ENCODE measurements at places on chromosomes 13 and 19.

- DNase-seq: peak; percentile 73
These were observed 65.4 kb downstream of the RUBCNL start for GRCh38 chr13:46321494-46322225.

DNA sequence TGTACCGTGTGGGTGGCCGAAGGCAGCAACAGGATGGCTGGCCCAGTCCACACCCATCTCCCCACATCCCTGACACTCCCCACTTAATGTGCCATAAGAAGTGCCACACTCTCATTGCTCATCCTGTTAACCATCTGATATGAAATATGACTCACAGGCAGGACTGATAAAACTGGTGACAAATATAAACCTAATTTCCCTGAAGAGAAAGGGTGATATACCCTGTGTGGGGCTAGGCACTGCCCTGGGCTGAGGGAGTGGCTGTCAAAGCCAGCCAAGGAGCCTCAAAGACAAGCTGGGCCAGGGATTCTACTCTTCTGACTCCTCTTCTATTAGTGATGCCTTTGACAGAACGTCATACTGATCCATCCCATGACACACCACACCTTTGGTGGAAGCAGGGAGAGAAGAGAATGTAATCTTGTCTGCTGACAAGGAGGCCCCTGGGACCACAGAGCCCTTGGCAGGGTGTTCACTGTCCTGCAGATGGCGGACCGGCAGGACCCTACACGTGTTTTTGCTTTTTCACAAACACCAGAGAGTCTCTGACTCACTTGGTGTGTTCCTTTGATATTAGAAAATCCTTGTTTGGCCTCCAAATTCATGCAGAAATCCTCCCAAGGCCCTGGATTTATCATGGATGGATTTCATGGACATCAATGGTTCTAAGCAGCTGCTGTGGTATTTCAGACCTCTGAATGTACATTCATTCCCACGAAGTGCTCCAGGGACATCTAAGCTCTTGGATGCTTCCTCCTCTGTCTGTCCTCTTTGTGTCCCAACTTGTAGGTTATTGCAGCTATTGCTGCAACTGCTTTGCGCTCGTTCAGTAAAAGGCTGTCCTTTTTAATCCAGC, 98.0 kb upstream of the WASF3 start:
- no peak for DNase-seq

DNA sequence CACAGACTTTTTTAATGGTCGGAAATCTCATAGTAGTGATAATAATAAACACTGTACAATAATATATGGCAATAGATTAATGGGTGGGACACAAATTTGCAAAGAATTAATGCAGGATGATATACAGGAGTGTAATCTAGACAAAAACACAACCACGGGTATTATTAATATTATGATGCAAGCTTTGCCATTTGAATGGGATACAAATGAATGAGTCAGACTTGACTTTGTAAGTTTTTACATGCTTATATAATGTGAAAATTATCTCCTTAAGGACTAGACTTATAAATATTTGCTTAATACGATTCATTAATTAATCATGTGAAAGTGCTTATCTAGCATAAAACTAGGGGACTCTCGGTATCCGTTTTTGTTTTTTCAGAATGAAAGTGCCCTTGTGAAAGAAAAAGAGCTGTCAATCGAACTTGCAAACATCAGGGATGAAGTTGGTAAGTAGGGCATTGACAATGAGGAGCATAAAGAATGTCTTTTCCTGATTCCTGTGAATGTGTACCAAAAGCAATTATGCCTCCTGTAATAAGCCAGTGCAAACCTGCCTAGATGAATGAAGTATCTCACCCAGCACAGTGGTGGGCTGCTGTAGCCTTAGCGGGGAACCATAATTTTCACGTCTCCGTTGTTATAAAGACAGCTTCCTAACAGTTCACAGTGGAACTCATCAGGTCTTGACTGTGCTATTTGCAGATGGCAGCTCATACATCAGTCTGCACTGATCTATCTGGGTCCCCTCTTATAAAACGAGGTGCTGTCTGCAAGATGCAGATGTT, 155.7 kb downstream of the SLC7A1 start:
- no peak for DNase-seq

DNA sequence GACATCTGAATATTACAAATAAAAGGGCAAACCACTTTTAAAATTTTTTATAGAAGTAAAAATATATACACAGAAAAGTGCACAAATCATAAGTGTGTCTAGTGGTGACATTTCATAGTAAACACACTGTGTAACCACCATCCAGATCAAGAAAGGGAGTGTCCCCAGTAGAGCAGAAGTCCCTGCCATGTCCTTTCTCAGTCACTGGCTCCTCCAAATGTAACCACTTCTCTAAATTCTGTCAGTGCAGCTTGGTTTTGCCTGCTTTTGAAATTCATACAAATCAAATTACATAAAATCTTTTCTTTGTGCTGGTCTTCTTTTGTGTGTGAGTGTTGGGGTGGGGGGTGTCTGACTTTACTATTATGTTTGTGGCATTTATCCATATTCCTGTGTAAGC, 116.5 kb downstream of the RBM26 start:
- no peak for DNase-seq

- no peak for DNase-seq
These were observed 6.2 kb downstream of the PTH2 start for GRCh38 chr19:49417088-49417487.

DNA sequence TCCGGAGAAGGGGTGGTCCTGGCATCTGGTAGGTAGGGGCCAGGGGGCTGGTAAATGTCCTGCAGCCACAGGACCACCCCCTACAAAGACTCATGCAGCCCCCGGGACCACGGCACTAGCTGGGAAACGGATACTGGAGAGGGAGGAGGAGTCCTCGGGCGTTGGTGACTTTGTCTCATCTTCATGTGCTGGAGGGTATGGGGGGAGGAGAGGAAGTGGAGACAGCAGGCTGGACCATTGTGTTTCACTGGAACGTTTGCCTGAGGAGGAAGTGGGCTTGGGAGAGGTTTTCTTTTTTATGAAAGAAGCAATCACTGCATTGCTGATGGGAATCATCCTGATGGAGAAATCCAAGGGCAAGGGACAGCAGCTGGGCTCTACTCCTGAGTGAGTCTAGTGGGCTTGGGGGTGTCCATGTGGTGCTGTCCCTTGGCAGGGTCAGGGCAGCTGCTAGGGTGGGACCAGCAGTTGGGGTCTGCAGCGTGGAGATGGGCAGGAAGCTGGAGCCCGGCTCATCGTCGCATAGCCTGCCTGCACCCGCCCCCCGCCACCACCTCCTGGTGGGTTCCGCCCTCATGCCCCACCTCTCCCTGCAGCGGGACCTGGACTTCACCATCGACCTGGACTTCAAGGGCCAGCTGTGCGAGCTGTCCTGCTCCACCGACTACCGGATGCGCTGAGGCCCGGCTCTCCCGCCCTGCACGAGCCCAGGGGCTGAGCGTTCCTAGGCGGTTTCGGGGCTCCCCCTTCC, 1.7 kb upstream of the ADM5 start:
- DNase-seq: peak; percentile 63

DNA sequence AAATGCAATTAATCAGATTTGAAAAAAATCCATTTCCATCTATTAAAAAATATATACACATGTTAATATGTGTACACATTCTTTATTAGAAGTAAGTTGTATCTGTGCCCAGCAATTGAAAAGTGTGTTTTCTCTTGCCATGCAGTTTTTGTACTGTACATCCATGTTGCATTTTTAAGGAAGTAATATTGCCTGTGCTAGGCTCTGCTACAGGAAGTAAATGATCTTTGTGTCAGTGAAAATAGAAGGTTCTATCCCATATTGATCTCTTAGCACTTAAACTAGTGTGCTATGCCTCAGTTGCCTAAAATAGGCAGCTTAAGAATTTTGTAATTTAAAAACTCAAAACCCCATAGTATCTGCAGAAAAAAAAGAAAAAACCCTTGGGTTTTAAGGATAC, 122.5 kb downstream of the CDK8 start:
- DNase-seq: no peak

- no peak for DNase-seq
These were observed 4.7 kb downstream of the BEST2 start for GRCh38 chr19:12756150-12756883.

- DNase-seq: no peak
These were observed 97.3 kb downstream of the GGACT start for GRCh38 chr13:100491164-100491842.

DNA sequence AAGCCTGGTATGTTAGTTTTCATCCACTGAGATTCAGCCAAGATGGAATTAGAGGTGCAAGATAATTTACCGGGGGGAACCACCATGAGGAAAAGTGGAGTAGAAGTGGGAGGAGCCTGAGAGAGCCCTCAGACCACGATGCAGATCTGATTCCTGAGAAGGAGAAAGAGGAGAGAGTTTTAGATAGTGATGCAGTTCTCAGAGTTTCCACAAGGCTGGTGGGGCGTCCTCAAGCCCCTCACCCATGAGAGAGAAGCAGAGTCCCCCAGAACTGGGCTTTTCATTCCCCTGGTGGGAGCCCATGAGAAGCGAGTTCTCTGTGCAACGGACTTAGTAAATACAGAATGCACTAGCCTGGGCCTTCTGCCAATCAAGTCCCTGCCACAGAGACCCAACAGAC, 18.1 kb downstream of the CEACAM5 start:
- no peak for DNase-seq

DNA sequence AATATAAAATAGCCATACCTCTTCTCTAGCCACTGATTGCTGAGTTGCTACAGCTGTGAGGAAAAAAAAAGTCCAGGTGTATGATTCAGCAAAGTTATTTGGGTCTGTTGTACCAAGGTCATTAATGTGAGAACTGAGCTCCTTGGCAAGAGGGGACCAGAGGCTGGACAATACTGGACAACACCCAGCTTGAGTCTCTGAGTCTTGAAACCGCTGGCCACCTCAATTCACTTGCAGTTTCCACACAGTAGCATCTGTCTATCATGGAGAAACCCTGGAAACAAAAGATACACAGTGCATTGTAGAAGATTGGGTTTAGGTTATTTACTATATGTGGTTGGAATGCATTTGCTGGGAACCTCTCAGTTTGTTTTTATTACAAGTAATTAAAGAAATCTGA, 60.4 kb downstream of the WDFY2 start:
- DNase-seq: peak; percentile 25

- DNase-seq: no peak
These were observed 269.8 kb downstream of the RFC3 start for GRCh38 chr13:34087791-34088190.

- peak; percentile 59 for DNase-seq
These were observed 240.5 kb downstream of the ENOX1 start for GRCh38 chr13:43546251-43546650.

GRCh38 chr19:1013218-1013617, 7.7 kb downstream of the TMEM259 start:
- DNase-seq: no peak

GRCh38 chr13:110978390-110978789, 63.5 kb upstream of the ANKRD10 start:
- no peak for DNase-seq

GRCh38 chr19:46009530-46010510, 13.0 kb downstream of the PGLYRP1 start:
- peak; percentile 90 for DNase-seq

DNA sequence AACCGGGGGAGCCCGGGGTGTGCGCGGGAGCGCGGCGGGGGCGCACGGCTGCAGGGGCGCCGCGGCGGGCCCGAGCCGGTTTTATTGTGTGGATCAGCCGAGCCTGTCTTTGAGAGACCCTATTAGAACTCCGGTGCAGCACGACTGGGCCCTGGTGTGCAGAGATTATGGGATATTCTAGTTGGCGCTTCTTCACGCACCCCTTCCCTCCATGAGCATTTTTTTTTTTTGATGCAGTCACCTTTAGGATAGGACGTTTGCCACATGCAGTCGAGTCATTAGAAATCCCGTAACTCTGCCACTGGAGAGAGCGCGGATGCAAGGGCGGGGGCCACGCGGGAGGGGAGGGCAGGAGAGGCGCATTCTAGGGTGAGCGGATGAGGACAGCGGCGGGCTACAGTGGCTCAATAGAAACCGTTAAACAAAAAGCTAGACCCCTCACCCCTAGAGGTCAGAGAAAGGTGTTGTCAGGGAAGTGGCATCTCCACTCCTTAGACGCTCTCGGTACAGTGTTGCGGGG, 3.7 kb downstream of the FGF9 start:
- DNase-seq: peak; percentile 53

- no peak for DNase-seq
These were observed 401.9 kb downstream of the PCDH20 start for GRCh38 chr13:61013796-61014195.

DNA sequence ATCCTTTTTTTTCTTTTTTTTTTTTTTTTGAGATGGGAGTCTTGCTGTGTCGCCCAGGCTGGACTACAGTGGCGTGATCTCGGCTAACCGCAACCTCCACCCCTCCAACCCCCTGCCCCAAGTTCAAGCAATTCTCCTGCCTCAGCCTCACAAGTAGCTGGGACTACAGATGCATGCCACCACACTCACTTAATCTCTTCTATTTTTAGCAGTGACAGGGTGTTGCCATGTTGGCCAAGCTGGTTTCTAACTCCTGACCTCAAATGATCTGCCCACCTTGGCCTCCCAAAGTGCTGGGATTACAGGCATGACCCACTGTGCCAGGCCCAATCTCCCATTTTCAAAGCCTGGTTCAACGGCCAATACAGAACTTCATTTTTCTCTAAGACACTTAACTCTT, 9.1 kb downstream of the FOXO1 start:
- DNase-seq: no peak

DNA sequence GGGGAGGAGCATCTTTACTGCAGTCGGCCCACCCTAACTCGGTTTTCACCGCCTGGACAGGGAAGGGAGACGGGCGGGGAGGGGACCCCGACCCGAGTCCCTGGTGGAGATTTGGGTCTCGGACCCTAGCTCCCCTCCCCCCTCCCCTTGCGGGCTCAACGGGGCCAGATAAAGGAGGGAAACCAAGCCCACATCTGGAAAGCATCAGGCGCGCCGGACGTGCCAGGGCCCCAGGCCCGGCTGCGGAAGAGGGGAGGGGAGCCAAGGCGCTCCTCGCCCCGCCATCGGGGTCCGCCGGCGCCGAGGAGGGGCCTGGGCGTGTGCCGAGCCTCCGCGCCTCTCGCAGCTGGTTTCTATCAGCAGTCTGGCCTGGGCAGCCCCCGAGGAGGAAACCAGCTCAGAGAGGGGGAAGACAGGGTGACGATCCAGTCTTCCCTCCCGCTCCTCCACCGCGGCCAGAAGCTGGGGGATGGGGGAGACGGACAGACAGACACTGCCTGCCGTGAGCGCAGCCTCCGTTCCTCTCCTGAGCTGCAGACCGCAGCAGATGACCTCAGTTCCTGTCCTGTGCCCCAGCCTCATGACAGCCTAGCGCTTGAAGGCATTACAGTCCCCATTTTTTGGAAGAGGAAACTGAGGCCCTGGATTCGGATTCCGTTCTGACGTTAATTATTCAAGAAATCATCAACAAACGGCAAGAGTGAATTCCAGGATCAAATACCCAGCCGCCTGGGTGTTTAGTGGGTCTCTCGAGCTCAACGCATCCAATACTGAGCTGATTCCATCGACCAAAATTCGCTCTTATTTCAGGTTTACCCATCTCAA, 3.6 kb upstream of the GNG8 start:
- DNase-seq: peak; percentile 74

DNA sequence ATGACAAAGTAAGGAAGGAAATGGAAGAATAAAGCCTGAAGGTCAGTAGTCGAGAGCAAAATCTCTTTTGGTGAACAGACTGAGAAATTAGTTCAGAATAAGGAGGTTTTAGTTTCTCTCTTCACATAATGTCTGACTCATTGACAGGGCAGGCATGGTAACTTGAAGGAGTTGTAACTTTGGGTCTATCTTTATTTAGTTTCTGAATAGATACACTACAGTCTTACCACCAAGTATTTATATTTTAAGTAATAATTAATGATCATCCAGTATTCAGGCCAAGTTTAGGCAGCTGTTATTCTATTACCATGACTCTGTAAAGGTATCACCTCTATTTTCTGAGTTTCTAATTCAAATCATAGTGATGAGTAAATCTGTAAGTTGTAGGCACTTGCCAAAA, 219.9 kb downstream of the SPRY2 start:
- no peak for DNase-seq

Measured in mesendoderm (in vitro differentiated cells).